GM12892 (cell line): ENCODE measurements at places on chromosomes 4 and X.

DNA sequence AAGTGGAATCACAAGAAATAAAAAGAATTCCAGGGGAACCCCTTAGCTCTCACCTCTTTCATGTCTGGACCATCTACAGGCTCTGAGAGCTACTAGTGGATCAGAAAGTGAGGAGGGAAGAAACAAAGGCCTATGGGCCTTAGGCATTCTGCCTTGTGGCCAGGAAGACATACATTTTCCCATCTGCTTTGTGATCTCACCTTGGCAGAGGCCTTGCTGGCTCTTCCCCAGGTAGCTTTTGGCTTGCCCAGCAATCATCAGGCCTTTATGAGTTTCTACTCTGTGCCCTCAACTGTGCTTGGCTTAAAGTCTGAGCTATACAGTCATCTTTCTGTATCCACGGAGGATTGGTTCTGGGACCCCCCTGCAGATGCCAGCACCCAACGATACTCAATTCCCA is 28.3 kb upstream of the CD99L2 start:
- DNase-seq: no peak

GRCh38 chr4:80788798-80789197 is 241.7 kb upstream of the BMP3 start:
- DNase-seq: no peak

- no peak for DNase-seq
Measured at GRCh38 chr4:38804654-38805295, at the start of gene TLR1. TLR1 (minus strand) TSS chr4:38804791; CDS start chr4:38798831, 5,960 bp downstream.

GRCh38 chrX:153442463-153442862 is 3.4 kb downstream of the TREX2 start:
- no peak for DNase-seq

DNA sequence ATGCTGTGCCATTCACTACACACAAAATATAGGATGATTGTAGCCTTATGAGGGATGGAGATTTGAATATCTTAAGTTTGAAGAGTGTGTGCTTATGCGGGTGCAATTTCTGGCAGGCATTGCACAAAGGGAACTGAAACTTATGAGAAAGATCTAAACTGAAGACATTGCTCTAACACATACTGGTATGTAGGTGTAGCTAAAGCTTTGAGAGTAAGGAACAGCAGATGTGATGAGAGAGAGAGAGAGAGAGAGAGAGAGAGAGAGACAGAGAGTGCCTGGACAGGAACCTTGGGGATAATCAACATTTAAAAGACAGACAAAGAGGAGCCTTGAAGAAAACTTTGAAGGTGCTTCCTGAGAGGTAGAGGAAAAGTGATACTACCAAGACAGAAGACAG is 379.7 kb downstream of the SPRY1 start:
- DNase-seq: peak; percentile 0

GRCh38 chrX:144601010-144601409 is 646.3 kb upstream of the SPANXN1 start:
- DNase-seq: no peak

DNA sequence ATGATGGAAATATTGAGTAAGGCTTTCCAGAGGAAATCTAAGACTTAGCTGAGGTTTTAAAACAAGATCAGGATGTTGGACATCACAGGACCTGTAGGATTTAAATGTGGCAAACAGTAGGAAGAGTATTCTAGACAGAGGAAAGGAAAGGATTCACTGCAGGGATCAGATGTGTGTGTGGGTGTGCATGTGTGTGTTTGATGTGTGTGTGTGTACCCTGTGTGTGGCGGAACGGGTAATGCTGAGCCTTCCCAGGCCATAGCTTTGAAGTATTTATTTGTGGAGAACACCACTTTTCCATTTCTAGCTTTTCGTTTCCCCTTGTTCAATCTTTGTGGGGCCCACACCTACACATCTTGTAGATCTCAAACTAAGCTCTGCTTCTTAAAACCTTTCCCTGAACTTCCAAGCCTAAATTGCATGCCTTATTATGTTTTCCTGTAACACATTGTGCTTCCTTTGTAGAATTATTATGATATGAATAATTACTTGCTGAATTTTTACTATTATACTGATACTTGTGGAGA is 6.9 kb downstream of the GUCY1A1 start:
- no peak for DNase-seq

- no peak for DNase-seq
Measured at GRCh38 chrX:15202454-15203177, 67.3 kb downstream of the ASB9 start.

GRCh38 chrX:135324463-135324862 is 15.2 kb downstream of the ETDC start:
- no peak for DNase-seq

DNA sequence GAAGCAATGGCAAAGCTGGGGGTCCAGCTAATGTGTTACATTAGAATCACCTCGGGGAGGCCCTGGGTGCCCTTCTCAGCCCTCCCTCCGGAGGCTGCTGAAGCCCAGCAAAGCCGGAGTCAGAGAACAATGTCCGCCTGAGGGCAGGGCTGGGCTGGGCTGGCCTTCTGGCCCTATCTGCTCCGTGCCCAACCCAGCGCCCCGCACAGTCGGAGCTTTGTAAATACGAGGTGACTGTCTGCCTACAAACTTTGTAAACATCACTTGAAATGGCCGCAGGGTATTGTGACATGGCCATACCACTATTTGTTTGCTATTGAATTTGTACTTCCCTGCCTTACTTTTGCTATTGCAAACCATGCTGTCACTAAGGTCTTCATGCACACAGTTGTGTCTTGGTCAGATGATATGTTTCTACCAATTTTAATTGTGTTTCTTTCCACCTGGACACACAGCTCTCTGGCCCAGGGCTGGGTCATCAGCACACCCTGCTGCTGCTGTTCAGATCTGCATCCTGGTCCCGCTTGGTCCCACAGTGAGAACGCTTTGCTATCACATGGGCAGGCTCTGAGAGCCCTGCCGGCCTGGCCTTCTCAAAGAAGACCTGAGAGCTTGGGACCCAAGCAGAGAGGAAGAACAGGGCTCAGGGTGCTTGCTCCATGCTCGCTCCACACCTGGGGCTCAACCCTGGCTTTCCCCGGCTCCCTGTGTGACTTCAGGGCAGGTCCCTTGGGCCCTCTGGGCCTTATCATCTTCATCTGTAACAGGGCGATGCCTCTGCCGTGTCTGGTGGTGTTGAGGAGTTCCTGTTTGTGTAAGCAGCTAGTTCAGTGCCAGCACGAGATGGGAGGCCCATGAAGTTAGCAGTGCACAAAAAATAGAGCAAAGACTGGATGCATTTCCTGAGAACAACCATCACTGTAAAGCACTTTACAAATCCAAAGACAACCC is 2.3 kb downstream of the S100P start:
- DNase-seq: no peak

GRCh38 chr4:108118505-108118904 is 50.2 kb downstream of the LEF1 start:
- no peak for DNase-seq

DNA sequence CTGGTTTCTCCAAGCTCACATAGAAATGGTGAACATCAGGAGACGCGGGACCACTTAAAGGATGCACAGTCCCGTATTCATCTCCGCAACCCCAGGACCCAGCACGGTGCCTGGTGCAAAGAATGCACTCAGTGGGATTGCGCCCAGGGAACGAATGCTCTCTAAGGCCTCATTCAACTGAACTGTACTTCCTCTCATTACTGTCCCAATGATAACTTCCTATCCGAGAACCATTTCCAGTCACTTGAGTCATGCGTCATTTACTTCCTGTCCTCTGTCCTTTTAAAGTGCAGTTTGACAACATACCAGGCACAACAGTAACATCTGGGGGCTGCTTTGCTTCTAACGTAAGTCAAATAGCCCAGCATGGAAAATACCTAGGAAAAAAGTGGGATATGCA is 75.7 kb downstream of the RBM47 start:
- DNase-seq: no peak

DNA sequence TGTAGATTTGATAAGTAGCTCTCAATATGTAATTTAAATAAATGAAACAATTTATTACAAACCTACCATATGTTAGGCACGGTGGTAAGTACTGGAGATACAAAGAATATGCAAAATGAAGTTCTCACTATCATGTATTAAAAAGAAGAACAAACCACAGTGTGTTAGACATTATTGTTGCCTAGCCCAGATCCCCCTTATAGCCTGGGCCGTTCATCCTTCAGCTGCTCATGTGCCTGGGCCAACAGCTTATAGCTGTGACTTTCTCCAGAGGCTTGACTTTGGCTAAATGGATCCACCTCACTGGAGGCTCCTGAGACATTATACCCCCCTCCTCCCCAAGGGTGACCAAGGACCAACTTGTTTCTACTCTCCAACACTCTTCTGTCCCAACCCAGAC is 29.8 kb upstream of the CCNG2 start:
- DNase-seq: no peak

GRCh38 chr4:150457802-150458201 is 124.1 kb upstream of the MAB21L2 start:
- DNase-seq: no peak

GRCh38 chrX:65463550-65463949 is 71.0 kb downstream of the LAS1L start:
- no peak for DNase-seq

- DNase-seq: no peak
Measured at GRCh38 chrX:2387614-2388239, 113.0 kb downstream of the DHRSX start.

GRCh38 chr4:107210450-107211239 is 174.5 kb upstream of the DKK2 start:
- DNase-seq: no peak

DNA sequence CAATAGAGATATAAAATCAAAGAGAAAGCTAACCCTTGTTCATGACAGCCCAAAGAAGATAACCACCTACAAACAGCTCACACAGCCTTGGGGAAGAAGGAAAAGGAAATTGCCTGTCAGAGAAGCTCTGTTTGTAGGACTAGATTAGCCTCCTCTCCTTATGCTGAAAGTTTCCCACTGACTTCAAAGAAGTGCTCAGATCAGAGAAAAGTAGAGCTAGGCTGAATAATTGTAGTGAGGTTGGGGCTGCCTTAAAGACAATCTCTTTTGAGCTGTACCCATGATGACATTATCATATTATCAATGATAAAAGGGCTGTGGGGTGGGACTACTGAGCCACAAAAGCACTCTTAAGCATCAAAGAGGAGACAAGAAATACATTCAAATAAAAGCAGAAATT is 223.0 kb upstream of the GALNT7 start:
- no peak for DNase-seq

DNA sequence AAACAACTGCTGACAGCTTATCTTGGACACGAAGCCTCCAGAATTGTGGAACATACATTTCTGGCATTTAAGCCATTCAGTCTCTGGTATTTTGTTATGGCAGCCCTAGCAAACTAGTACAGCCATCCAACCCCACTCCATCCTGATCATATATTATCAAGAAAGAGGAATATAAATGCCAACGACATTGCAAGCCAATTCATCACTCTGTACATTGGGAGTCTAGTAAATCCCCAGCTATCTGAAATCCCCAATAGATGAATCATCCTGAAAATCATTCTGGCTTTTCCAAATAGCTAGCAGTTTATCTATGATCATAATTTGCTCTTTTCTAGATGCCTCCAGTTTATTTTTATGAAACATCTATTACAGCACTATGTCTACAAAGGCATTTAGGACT is 41.1 kb downstream of the FRMD7 start:
- no peak for DNase-seq

- no peak for DNase-seq
Measured at GRCh38 chrX:154355776-154356140, 18.7 kb downstream of the FLNA start.

- DNase-seq: no peak
Measured at GRCh38 chr4:42555828-42556227, 101.1 kb downstream of the ATP8A1 start.

GRCh38 chr4:53906606-53907190 is 157.7 kb downstream of the CHIC2 start:
- no peak for DNase-seq

DNA sequence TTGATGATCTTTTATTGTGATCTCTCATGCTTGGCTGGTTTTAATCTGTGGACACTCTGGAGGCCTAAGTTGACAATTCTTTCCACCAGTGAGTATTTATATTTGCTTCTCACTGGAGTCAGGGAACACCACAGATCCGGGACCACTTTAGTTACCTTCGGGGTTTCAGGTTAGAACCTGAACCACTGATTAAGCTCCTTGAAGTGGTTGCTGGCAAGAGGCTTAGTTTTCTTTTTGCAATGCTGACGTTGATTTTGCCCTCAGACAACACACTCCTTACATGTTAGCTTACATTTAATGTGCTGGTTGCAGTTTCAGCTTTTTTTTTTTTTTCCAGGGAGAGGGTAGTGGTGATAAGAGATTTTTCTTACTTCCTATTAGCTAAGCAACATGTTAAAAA is 10.5 kb upstream of the ZNF330 start:
- DNase-seq: no peak

DNA sequence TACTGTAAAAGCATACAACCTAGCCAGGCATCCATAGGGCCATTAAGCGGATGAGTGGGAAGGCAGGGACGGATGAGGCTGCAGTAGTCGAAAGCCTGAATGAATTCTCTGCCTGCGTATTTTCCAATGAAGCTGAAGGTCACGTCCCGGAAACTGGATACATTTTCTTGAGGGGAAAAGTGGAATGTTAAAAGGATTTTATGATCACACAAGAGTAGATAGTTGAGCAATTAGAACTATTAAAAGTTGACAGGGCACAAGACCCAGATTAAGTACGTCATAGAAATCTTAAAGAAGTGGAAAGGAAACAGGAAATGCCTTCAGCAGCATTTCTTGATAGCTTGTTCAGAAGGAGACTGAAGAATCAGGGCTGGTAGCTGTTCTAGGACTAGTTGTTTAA is 98.3 kb upstream of the CXXC4 start:
- no peak for DNase-seq

GRCh38 chr4:147709999-147710398 is 21.9 kb upstream of the ARHGAP10 start:
- DNase-seq: no peak

- DNase-seq: no peak
Measured at GRCh38 chrX:112867570-112867969, 26.9 kb upstream of the AMOT start.

DNA sequence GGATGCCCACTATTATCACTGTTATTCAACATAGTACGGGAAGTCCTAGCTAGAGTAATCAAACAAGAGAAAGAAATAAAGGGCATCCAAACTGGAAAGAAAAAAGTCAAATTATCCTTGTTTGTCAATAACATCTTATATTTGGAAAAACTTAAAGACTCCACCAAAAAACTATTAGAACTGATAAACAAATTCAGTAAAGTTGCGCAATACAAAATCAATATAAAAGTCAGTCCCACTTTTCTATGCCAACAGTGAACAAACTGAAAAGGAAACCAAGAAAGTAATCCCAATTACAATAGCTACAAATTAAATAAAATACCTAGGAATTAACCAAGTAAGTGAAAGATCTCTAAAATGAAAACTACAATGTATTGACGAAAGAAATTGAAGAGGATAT is 321.3 kb downstream of the LDB2 start:
- DNase-seq: no peak

GRCh38 chrX:44669626-44670025 is 127.0 kb upstream of the FUNDC1 start:
- DNase-seq: no peak

- DNase-seq: no peak
Measured at GRCh38 chrX:20063716-20064351, 52.9 kb downstream of the MAP7D2 start.

DNA sequence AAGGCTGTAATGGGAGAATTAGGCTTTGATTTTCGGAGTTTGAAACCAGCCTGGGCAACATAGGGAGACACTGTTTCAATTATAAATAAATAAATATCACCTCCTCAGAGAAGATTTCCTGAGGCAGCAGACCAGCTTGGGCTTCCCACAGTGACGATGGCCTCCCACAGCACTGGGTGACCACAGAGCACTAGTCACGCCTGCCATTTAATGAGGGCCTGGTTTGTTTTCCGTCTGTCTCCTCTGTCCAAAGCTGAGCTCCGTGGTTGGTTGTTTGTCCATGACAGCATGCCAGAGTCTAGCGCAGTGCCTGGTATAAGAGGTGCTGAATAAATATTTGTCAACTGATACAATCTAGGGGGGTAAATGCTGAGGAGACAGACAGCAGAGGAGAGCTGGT is 10.4 kb upstream of the PDGFRA start:
- DNase-seq: no peak
